ENCODE measurements at places on chromosomes 11 and 22.

GRCh38 chr11:27847496-27847895 lies 147.2 kb upstream of the BDNF start:
- no peak for DNase-seq

DNA sequence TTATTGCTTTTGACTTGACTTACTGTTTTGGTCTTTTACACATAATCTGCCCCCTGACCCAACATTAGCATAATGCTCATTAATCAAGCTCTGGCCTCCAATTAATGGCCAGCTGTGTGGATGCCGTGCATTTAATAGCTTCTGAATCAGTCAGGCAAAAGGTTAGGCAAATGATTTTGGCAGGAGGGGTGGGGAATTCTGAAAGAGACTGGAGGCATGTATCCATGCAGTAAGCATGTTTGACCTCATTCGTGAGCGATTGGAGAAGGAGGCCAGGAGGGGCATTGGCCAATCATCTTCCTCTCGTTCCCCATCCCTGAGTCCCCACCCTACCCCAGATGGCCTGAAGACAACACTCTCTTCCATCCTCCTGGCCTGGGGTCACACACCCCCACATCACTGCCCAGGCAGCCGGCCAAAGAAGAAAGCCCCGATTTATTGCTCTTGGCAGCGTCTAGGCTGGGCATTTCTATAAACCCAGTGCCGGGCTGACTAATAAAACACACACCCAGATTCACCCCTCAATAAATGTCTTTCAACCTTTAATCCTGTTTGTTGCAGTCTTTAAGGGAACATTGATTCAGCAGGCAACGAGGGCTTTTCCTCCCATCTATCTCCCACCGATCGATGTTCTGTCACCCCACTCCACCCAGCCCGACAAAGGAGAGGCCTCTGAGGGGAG lies 150.0 kb downstream of the OPCML start:
- no peak for DNase-seq

DNA sequence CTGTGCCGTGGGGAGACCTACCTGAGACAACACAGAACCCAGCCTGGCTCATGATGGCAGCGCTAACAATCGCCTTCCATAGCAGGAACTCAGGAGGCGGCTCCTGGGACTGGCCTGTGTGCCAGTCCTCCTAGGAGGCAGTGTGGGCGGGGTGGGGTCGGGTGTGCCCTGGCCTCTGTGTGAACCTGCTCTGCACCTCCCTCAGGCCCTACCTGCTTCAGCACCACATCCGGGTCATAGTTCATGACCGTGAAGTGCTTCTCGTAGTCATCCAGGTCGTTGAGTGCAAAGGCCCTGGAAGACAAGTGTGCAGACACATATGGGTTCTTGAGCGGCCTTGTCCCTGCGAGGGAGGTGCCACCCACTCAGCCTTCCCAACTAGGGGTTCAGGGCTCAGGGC lies 15.3 kb downstream of the TTLL12 start:
- DNase-seq = no peak

- DNase-seq = no peak
Measured at GRCh38 chr22:48631288-48631863, 1196.3 kb downstream of the BRD1 start.

GRCh38 chr22:43439368-43440103 lies 27.7 kb downstream of the MPPED1 start:
- no peak for DNase-seq

- DNase-seq = no peak
Measured at GRCh38 chr11:69664901-69665300, 10.3 kb downstream of the LTO1 start.

DNA sequence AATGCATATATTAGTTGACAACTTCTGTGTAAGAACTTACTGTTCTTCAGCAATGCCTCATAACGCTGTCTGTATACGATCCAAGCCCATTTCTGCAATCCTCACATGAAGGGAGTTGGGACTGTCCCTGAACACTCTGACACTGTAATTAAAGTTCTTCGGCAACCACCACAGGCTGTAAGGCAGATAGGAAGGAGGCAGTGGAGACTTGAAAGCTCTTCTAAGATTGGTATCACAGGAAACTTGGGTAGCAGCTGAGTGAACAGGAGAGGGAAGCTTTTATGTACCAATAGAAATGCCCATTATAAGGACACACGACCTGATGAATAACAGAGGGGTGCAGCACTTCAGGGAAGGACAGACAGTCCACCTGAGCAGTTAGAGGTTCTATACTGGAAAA lies 12.0 kb upstream of the GAB2 start:
- DNase-seq = no peak

DNA sequence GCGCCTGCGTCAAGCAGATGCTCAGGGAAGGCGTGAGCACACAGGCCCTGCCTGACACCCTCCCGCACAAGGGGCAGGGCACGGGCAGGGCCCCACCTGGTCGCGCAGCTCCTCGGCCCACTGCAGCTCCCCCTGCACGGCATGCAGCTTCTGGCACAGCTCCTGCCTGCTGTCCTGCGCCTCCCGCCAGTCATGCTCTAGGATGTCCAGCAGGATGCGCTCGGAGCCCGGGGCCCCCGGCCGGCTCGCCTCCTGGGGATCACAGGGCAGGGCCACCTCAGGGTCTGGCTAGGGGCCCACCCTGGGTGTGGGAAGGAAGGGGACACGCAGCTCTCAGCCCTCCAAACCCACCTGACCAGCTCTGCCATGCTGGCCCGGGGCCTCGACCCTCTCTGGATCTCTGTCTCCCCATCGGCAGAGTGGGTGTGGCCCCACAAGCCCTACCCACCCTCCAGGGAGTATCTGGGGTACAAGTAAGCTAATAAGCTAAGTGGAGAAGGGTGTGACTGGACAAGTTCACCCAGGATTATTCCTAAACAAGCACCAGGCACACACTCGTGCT lies 10.7 kb downstream of the CARD10 start:
- no peak for DNase-seq

DNA sequence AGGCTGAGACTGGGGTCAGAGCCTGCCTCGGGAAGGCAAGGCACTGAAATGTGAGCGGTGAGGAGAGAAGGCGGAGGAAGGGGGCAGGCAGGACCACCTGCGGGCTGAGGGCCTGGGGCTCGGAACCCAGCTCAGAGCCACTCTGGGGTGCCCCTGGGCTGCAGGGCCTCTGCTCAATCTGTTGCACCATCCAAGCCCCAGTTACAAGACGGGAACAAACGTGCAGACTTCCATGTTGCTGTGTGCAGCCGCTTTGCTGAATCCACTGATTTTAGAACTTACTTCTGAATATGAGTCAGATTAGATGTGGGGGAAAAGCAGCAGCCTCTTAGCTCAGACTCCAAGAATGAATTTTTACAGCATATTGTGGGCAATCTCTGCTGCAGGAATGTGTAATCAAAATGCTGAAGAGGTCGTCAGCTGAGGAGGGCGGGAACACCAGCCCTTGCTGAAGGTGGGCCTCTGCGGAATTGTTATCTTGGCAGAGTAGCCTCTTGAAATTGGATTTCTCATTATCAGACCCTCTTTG lies 21.6 kb downstream of the PARVG start:
- no peak for DNase-seq

DNA sequence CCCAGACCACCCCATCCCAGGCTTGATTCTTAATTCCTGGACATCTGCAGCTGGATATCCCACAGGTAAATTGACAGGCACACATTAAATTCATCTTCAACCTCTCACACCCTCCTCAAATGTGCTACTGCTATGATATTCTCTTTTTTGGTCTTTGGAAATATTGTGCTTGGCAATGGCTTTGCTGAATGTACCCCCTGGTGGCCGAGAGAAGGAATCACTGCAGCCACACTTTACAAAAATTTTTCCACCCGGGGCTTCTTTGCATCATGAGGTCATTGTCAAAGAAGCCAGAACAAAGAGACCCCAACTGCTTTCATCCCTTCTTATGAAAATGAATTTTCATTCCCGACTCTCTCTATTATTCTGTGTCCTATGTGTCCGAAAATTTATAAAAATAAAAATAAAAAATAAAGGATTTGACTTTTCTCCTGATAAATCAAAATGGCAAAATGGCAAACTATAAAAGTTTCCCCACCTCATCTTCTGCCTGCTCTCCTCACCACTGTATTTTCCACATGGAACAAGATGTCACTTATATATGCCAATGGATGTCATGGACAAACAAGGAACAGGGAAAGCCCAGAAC lies 15.0 kb upstream of the CYB5R2 start:
- DNase-seq = no peak

DNA sequence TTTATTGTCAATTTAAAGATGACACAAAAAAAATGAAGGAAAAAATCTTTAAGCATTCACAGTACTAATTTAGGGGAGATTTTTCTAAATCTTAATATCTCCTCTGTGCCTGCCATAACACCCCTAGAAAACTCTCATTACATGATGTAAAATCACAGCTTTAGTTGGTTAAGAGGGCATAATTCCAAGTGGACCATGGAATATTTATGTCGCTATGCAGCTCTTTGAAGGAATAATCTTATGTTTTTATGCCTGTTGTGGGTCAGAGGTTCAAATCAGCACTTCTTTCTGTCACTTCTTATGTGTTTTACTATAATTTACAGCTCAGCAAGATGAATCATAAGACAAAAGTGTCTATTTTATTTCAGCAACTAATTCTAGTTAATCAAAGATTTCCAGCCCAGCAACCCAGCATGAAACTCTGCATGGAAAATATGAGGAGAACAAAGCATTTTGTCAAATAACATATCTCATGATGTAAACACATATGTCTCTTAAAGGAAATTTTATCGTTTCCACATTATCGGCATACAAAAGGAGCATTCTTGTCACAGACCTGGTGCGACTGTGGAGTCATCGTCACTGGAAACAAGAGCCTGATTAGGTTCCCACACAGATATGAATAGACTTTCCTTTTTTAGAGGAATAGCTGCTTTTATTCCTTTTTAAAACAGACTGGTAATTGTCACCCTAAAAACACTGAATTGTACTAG lies 274.8 kb downstream of the SOX6 start:
- no peak for DNase-seq

GRCh38 chr11:128804481-128804880 lies 62.6 kb downstream of the KCNJ1 start:
- no peak for DNase-seq

DNA sequence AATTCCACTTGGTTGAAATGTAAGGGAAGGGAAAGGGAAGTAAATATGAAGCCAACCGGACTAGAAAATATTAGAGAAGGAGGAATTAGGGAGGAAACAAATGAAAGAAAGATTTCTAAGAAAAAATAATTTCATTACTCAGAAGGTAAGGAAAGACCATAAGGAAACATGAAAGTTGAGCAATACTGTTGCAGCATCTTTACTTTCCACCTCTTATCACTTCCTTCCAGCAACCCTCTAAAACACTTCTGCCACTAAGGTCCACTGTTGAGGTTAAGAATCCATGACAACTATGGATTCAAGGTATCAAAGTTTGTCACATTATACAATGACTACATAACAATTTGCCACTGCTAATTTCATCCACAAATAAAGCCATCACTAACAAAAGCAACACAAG lies 308.6 kb downstream of the DLG2 start:
- DNase-seq = no peak

- no peak for DNase-seq
Measured at GRCh38 chr22:41875531-41876270, 39.2 kb downstream of the SHISA8 start.

DNA sequence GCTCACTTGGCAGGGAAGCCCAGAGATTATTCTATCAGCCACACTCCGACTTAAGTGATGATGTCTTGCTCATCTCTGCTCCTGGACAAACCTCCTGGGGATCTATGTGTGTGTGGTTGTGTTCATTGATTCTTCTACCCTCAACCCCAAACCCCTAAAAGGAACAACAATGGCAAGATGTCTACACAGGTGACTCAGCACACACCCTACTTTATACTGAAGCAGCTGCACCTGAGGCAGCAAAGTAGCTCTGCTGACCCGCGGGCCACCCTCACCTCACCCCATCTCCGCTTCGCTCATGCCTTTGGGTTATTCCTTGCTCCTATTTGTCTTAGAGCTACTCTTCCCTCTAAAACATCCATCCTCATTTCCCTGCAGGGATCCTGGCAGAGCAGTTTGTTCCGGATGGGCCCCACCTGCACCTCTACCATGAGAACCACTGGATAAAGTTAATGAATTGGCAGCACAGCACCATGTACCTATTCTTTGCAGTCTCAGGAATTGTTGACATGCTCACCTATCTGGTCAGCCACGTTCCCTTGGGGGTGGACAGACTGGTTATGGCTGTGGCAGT lies 38.7 kb downstream of the TMEM45B start:
- no peak for DNase-seq

- no peak for DNase-seq
Measured at GRCh38 chr11:84396521-84396920, 1110.4 kb upstream of the CCDC90B start.

- DNase-seq = no peak
Measured at GRCh38 chr22:41576877-41577276, 12.8 kb downstream of the PMM1 start.

GRCh38 chr22:42353883-42354727 lies 78.1 kb downstream of the NFAM1 start:
- no peak for DNase-seq

DNA sequence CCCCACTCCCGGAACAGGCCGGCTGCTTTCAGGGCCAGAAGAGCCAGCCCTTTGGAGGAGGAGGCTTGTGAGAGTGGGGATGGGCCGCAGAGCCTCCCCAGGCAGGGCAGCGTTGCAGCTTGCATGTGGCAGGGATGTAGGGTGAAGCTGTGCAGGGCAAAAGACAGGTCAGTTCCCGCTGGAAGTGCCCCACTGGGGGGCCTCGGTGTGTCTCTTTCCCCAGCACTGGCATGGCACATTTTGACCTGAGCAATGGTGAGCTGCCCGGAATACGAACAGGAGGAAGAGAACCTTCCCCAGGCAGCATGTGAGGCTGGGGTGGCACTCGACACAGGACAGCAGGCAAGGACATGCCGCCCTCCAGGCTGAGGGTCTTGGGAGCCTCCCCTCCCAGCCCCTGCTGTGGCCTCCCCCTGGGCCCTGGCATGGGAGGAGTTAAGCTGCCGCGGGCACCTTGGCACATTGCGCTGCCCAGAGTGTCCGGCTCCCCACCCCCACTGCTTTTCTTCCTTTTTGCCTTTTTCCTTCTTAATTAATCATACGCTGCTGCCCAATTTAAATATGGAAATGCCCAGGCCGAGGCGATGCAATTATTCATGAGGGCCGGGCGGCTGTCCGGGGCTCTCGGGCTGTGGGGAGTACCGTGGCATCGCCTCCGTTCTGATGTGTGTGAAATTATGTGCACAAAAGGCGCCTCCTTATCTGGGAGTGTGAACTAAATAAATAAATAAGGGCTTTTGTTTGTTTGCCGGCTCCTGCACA lies 76.0 kb upstream of the WNT7B start:
- DNase-seq = no peak

DNA sequence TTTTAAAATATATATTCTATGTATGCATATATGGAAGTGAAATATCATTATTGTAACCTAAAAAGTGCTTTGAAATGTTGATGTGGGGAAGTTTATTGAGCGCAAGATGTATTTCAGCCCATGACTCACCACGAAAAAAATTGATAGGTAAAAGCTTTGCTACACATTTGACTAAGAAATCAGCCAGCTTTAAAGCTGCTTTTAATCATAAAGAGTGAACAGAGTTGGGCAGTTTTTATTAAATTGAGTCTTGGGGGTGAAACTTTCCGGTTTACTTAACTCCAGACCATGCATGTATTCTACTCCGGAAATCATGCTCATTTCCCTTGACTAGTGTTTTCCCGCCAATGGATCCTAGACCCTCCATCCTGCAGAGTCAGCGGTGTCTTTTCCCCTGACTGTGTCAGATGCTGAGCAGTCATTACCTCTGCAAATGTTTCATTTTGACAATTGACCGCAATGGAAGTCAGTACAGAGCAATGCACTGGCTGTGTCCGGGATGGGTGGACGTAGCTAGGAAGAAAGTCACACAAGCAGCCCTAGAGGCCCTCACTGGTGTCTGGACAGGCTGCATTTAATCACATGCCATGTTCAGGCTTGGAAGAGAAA lies 47.2 kb upstream of the MPEG1 start:
- no peak for DNase-seq

GRCh38 chr11:96200243-96200642 lies 142.8 kb downstream of the MAML2 start:
- no peak for DNase-seq

All from stimulated activated CD8-positive, alpha-beta memory T cell treated with anti-CD3 and anti-CD28 coated beads, Interleukin-7, amount 100 ng/mL, for 1 hour (primary cell).